ENCODE measurements at places on chromosomes 1 and 21.

DNA sequence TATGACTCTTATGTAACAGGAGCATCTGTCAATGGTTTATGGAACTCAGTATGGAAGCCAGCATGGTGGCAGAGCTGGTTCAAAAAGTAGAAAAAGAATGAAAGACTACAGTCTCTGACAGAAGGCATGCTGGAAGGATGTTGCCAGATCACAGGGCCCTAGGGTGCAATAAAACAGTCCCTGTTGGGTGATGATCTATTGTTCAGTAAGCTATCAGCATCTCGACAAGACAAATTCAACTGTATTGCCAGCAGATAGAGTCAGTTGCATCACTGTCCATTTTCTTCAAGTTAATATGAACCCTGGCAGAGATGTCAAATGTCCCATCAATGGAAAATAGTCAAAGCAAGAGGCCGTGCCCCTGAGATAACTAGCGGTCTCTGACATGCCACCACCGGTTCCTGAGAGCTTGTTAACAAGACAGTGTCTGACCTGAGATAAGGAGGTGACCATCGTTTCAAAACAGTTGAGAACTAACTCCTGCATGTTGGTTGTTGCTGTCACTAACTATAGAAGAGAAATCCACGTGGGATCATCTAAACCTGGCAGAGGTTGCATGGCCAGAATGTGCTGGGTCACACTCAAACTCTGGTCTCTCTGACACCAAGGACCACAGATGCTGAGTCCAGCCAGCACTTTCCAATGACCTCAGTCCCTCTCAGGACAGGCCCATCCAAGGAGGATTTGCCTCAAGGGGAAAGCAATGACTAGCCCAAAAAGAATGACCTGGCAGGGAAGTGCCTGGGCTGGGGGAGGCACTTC, 125.9 kb downstream of the RIPK4 start:
- no peak for DNase-seq

GRCh38 chr1:62746086-62746808, 37.7 kb upstream of the ATG4C start:
- peak; percentile 44 for DNase-seq

DNA sequence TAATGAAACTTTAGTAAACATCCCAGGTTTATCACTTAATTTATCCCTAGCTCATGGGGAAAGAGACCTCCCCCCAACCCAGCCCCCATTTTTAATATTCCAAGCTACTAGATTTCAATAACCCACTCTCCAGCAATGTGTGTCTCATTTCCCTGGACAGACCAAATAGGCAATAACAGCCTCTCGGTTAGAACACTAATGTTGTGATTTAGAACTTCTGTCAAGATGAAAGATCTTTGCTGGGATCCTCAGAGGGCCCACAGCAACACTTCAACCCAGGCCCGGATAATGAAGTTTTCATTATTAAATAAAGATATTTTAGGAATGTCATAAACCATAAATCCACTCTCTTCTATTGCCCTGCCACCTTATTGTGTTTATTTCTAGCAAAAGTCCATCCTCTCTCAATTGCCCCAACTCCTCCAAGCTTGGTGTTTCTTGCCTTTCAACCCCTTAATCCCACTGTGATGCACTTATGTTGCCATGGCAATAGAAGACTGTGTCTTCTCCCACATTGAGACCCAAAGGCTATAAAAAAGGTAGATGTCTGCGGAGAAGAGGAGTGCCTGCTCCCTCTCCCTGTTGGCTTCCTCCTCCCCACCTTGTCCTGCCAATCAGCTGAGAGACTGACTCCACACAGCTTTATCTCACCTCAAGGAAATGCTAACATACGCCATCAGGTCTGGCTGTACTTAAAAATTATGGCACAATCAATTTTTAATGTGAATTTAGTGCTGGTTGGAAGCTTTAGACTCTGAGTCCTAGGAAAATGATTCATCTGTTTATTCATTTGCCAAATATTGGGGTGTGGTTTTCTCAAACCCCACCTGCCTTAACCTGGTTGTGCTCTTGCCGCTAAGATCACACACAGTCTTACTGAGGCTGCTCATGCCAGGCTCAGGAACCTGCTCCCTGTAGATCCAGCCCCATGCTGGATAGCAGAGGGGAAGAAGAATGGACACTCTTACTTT, 258.3 kb upstream of the CAMK1G start:
- DNase-seq: no peak

DNA sequence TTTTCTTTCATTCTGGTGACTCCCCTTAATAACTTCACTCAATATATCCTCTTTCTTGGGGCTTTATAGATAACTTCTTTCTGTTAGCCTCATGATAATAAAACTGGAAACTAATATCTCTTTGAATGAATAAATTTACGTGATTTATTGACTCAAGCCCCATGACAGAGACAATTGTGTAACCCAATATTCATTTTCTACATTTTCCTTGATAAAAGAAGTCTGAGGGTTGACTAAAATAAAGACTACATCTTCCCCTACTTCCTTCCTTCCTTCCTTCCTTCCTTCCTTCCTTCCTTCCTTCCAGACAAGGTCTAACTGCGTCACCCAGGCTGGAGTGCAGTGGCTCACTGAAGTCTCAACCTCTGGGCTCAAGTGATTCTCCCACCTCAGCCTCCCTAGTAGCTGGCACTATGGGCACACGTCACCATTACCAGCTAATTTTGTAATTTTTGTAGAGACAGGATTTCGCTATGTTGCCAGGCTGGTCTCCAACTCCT, 85.1 kb downstream of the CYYR1 start:
- no peak for DNase-seq

DNA sequence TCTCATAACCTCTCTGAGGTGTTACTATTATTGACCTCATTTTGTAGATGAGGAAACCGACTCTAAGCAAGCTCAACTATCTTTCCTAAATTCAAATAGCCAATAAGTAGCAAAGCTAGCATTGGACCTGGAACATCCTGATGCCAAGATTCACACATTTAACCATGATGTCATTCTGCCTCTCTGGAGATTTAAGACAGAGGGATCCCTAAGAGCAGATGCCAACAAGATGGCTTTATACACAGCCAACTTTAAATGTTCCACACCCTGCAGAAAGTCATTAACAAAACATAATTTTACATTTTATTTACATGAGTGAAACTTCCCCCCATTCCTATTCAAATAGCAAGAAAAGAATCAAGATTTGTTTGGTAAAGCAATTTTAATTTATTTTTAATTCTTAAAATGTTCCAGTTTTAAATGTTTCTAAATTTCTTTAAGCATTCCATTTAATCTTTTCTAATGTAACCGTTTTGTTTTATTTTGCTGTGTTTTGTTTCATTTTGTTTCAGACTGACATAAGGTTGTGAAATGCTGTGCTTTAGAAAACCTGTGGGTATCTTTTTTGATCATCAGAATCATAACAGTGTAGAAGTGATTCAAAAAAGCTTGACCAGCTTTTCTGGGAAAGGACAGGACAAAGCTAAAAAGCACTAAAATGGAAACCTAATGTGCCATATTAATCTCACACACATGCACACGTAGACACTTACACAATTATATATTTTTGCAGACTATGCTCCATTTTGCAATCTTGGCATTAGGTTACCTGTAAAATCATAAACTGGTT, 7.6 kb upstream of the VAV3 start:
- no peak for DNase-seq

DNA sequence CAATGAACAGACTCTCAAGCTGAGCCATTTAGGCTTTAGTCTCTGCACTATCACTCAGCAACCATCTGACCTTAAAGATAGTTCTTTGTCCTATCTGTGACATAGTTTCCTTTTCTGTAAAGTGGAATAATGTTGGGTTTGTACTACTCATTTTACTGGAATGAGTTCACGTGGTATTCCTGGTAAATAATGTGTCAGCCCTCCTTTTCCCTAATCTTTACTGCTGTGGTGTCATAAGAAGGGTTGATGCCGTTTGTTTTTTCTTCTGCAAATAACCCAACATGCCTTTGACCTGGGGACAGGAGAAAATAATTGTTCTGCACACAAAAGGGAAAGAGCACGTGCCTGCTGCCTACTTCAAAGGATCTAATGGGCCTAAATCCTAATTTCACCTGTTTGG, 297.8 kb downstream of the BRINP3 start:
- no peak for DNase-seq

- DNase-seq: no peak
Observed at GRCh38 chr21:36349315-36349714, 29.3 kb downstream of the MORC3 start.

- DNase-seq: no peak
Observed at GRCh38 chr1:228990906-228991569, 255.8 kb downstream of the RHOU start.

- DNase-seq: peak; percentile 37
Observed at GRCh38 chr1:206700445-206701036, 15.8 kb downstream of the MAPKAPK2 start.

- DNase-seq: no peak
Observed at GRCh38 chr1:30523055-30524020, 200.0 kb downstream of the MATN1 start.

DNA sequence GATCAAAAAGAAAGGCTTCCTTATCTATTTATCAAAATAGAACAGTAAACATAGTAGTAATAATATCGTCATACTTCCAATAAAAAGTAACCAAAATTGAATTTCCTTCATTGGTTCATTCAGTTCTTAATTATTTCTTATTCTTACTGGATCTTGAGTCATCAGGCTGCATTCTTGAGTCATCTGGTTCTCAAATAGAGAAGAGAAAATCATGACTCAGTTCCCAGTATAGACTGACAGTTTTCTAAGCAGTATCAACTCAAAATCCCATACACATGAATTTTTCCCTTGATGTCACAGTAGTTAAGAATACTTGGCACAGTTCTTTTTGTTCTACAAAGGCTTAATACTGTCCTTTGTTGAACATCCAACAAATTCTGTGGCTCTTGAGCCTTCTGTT, 626.9 kb upstream of the ADGRL4 start:
- DNase-seq: no peak

- no peak for DNase-seq
Observed at GRCh38 chr1:155075535-155075934, 3.1 kb upstream of the EFNA3 start.

Data from NCI-H748 treated with DMSO at 0.1 percent for 48 hours (cell line).